Chondrocyte (in vitro differentiated cells): ENCODE measurements at places on chromosomes 1 and 21. TPM values are rescaled to one million over a fixed set of nuclear protein-coding genes. Genes with fewer than 3 reads are reported as not detected.

The CATSPER4 gene
- not detected in 3 replicates for total RNA-seq

DNA sequence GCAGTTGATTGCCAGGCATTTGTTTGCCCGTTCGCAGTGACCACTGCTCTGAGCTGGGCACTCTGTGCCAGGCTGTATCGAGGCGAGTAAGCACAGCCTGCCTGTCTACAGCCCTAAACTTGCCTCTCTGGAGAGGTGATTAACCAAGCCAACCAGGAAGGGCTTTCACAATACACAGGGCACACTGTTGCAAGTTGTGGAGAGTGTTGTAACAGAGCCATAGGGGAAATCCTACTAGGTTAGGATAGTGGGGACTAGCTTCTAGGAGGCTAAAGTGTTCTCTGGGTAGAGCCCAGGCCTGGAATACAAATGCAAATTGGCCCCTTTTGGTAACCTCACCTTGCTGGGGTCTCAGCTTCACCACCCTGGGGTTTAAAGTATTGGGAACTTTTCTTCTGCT lies 23.8 kb downstream of the PRDM2 start:
- H3K36me3 ChIP-seq, result no peaks in the 10 kb centered on the region
- DNase-seq, result no peak

- no peak overlapping the region for H3K27ac ChIP-seq
- DNase-seq, result no peak
- no peak overlapping the region for H3K4me3 ChIP-seq
- H3K27me3 ChIP-seq, result no peaks in the 10 kb centered on the region
These were observed 27.7 kb downstream of the UBE2U start for GRCh38 chr1:64231153-64231552.

The CFAP141 gene
- not detected in 3 replicates for total RNA-seq

The ZNF648 gene
- not detected in 3 replicates for total RNA-seq

DNA sequence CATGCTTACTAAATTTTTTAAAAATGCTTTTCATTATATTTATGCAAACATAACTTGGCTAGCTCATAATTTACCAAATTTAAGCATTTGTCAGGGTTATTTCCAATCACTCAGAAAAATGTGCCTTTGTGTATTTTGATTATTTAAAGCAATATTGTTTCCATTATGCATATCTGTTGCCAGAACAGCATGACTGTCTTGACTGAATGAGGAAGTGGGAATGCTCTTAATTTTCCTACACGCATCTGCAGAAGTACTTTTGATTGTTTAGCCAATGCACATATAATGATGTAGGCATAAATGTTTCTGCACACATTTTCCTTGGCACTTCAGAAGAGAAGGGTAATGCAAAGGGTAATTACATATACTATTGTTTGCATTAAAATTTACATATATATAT lies 92.5 kb upstream of the ADGRL2 start:
- peaks cover 26% of the 10 kb centered on the region for H3K4me1 ChIP-seq
- H3K27ac ChIP-seq, result no peak overlapping the region
- H3K36me3 ChIP-seq, result no peaks in the 10 kb centered on the region
- H3K27me3 ChIP-seq, result no peaks in the 10 kb centered on the region
- DNase-seq, result no peak
- H3K4me3 ChIP-seq, result no peak overlapping the region

DNA sequence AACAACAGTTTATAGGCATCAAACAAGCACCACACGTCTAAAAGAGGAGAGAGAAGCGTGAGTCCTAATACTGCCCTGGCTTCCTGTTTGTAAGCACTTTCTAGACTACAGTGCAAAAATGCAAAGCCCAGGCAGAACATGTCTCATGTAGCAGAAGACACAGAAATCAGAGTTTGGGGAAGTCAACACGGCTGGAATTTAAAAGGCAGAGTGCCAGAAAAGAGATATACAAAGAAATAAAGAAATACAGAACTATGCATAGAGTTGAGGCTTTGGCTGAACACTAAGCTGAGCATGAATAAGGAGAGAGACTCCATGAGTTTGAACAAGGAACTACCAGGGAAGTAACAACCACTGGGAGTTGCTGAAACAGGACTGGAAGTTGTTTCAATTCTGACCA lies 566.6 kb upstream of the NR5A2 start:
- no peak overlapping the region for H3K27ac ChIP-seq
- no peak overlapping the region for H3K4me3 ChIP-seq
- DNase-seq, result no peak
- H3K36me3 ChIP-seq, result peaks cover 3% of the 10 kb centered on the region
